Esophagus muscularis mucosa (tissue), 4 donors: ENCODE measurements at places on chromosomes 2 and 18.

DNA sequence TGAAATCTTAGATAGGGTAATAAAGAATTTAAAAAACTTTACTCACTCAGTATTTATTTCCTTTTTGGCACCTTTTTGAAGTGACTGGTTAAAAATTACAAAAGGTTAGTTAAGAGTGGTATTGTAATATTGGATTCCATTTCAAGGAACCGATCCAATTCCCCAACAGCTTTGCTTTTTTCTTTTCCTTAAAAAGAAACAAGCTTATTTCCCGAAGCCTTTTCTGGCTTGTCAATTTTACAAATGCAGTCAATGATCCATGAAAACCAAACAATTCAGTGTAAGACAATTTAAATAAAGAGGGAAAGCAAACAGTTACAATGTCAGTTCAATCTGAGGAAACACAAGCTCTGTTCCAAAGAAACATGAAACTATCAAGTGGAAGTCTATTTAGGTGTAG, 200.2 kb downstream of the RIT2 start:
- H3K27me3 ChIP-seq, result no peaks in the 10 kb centered on the region
- DNase-seq, result no peak
- H3K4me1 ChIP-seq, result no peaks in the 10 kb centered on the region
- no peak overlapping the region for H3K27ac ChIP-seq
- H3K4me3 ChIP-seq, result no peak overlapping the region
- H3K36me3 ChIP-seq, result no peaks in the 10 kb centered on the region

DNA sequence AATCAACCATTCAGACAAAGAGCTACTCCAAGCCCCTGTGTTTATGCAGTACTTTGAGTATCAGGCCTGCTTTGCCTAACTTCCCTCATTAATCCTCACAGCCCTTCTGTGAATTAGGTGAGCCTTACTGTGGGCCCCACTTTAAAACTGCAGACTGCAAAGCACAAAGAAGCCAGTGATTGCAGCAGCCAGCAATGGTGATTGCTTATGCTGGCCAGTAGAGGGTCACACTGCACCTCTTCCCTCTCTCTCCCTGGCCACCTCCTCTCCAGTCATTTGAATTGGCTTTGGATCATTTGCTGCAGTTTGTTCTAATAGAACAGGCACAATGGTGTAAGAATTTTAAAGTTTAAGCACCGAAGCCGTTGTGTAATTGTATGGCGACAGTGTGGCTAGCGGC, 229.9 kb downstream of the AGPS start:
- DNase-seq, result peak; percentile 64
- peaks cover 15% of the 10 kb centered on the region for H3K4me1 ChIP-seq
- H3K27ac ChIP-seq, result no peak overlapping the region

- H3K4me3 ChIP-seq, result no peak overlapping the region
- H3K36me3 ChIP-seq, result no peaks in the 10 kb centered on the region
- H3K27ac ChIP-seq, result no peak overlapping the region
- no peak for DNase-seq
- no peaks in the 10 kb centered on the region for H3K27me3 ChIP-seq
- H3K4me1 ChIP-seq, result peaks cover 32% of the 10 kb centered on the region
These were observed 2.5 kb downstream of the PSTPIP2 start for GRCh38 chr18:46069524-46069923.

DNA sequence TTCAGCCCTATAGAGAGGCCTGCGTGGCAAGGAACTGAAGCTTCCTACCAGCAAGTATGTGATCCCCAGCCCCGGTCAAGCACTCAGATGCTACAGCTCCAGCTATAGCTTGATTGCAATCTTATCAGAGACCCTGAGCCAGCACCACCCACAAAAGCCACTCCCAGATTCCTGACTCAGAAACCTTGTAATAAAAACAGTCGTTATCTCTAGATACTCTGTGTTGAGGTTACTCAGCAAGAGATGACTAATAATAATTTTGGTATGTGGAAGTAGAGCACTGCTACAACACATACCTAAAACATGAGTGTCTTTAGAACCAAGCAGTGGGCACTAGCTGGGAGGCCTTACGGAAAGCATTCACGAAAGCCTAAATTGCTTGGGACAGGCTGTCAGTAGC, 216.9 kb downstream of the UXS1 start:
- DNase-seq, result no peak
- H3K4me3 ChIP-seq, result no peak overlapping the region
- H3K4me1 ChIP-seq, result no peaks in the 10 kb centered on the region
- no peaks in the 10 kb centered on the region for H3K27me3 ChIP-seq
- no peaks in the 10 kb centered on the region for H3K36me3 ChIP-seq

- H3K4me3 ChIP-seq, result no peak overlapping the region
- H3K27ac ChIP-seq, result no peak overlapping the region
- no peaks in the 10 kb centered on the region for H3K27me3 ChIP-seq
- DNase-seq, result no peak
These were observed 22.3 kb downstream of the SLC35F5 start for GRCh38 chr2:113734185-113734584.

GRCh38 chr2:230234845-230235244, 9.3 kb downstream of the SP140 start:
- no peaks in the 10 kb centered on the region for H3K36me3 ChIP-seq
- H3K4me3 ChIP-seq, result no peak overlapping the region
- H3K4me1 ChIP-seq, result no peaks in the 10 kb centered on the region
- no peak for DNase-seq
- H3K27me3 ChIP-seq, result no peaks in the 10 kb centered on the region

- no peaks in the 10 kb centered on the region for H3K36me3 ChIP-seq
- no peaks in the 10 kb centered on the region for H3K27me3 ChIP-seq
- H3K4me1 ChIP-seq, result peaks cover 7% of the 10 kb centered on the region
These were observed 76.6 kb downstream of the TLK1 start for GRCh38 chr2:171084128-171084527.

DNA sequence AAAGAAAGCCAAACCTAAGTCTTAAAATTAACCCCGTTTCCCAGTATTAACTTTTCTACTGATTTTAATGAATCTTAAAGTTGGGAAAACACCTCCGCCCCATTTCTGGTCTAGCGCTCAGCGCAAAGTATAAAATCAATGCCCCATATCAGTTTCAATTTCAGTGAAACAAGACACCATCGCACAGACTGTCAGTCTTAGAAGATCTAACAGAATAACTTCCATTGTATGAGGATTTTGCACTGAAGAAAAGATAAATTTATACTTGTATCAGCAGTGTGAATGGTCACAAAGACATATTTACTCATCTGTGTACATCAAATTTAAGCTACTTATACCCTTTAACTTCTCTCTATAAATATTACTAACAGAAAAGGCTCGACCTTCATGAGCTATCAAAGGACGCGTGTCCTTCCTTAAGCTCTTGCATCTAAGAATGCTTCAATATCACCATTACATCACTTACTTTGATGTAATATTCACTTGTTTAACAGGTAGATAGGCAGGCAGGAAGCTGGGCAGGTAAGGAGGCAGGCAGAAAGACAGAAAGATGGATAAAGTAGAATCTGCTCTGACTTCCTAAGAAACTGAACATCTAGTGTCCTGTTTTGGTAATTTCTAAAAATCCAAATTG, 183.0 kb downstream of the TCF4 start:
- no peaks in the 10 kb centered on the region for H3K27me3 ChIP-seq
- H3K4me1 ChIP-seq, result peaks cover 41% of the 10 kb centered on the region
- H3K4me3 ChIP-seq, result no peak overlapping the region
- H3K27ac ChIP-seq, result peak overlapping the region; percentile 67
- no peaks in the 10 kb centered on the region for H3K36me3 ChIP-seq

DNA sequence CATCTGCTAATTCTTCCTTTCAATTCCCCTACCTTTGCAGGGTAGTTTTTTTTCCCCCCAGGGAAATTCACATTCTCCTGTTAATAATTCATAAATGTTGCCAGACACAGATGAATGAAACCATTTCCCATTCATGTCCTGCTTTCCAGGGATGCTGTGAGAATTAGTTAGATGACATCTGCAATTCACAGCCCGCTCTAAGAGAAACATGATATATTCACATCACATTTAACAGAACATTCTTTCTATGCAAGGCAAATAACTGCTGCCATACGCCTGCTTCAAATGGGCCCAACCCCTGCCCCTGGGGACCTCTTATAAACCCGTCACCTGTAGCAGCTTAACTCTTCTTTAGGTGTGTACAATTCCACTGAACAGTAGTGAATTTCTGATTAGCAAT, 110.6 kb upstream of the CTAGE1 start:
- H3K27ac ChIP-seq, result no peak overlapping the region
- H3K36me3 ChIP-seq, result no peaks in the 10 kb centered on the region
- no peaks in the 10 kb centered on the region for H3K4me1 ChIP-seq
- H3K27me3 ChIP-seq, result no peaks in the 10 kb centered on the region
- no peak for DNase-seq
